ENCODE measurements at places on chromosomes 7 and 10.

- no peak for DNase-seq
Observed at GRCh38 chr10:47264797-47265281, 35.2 kb upstream of the GDF10 start.

- DNase-seq: no peak
Observed at GRCh38 chr7:55193245-55193644, 171.9 kb upstream of the LANCL2 start.

- no peak for DNase-seq
Observed at GRCh38 chr7:44149571-44150465, 8.7 kb upstream of the MYL7 start.

DNA sequence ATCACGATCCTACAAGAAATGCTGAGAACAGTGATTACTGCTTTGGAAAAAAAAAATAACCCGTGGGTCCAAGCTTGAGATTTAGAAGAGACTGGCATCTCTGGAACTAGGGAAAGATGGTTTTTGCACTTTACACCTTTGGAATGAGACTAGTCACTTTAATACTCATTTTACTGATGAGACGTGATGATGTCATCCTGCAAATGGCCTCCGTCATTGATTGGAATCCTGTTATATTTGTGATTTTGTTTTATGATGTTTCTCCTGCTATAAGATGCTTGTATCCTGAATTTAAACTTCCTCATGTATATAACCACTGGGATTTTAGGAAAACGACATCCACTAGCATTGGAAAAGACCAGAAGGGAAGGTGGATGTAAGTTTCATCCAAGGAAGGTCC lies 361.3 kb upstream of the AOAH start:
- DNase-seq: peak; percentile 15

- no peak for DNase-seq
Observed at GRCh38 chr10:117519286-117519685, 23.3 kb upstream of the EMX2 start.

GRCh38 chr7:951881-952547 lies 2.5 kb downstream of the ADAP1 start:
- DNase-seq: no peak

DNA sequence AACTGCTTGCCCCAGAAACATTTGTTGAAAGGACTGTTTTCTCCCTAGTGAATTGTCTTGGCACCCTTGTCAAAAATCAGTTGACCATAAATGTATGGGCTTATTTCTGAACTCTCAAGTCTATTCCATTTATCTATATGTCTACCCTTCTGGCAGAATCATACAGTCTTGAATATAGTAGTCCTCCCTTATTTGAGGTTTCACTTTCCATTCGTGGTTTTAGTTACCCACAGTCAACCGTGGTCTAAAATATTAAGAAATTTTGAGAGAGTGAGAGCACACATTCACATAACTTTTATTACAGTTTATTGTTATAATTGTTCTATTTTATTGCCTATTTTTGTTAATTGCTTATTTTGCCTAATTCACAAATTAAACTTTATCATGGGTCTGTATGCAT lies 17.4 kb upstream of the CEP41 start:
- no peak for DNase-seq

DNA sequence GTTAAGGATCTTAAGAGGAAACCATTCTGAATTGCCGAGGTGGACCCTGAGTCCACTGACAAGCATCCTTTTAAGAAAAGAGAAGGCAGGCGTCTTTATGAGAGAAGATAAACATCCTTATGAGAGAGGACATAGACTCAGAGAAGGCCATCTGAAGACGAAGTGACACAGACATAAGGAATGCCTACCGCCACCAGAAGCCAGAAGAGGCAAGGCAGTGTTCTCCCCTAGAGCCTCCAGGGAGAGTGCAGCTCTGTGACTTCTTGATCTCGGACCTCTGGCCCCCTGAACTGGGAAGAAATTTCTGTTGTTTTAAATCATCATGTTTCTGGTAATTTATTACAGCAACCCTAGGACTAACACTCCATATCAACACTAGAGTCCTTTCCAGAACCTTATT lies 25.2 kb upstream of the ING3 start:
- DNase-seq: no peak

GRCh38 chr10:118990326-118990725 lies 39.2 kb upstream of the NANOS1 start:
- DNase-seq: no peak

DNA sequence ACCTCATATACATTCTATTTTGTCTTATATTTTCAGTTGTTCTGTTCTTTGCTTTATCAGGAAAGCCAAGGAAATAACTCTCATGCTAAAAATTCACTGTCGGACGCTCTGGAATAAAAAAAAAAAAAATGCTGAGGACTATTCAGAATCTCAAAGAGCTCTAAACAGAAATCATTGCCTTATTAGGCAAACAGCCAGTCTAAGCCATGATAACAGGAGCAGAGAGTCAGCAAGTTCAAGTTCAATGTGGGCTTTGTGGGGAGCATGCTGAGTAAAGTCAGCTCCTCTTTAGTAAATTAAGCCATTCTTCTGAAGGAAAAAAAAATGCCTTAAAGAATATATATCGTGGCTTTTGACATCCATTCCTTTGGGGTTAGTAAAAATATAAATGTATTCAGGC lies 13.6 kb upstream of the FAM13C start:
- DNase-seq: peak; percentile 38

DNA sequence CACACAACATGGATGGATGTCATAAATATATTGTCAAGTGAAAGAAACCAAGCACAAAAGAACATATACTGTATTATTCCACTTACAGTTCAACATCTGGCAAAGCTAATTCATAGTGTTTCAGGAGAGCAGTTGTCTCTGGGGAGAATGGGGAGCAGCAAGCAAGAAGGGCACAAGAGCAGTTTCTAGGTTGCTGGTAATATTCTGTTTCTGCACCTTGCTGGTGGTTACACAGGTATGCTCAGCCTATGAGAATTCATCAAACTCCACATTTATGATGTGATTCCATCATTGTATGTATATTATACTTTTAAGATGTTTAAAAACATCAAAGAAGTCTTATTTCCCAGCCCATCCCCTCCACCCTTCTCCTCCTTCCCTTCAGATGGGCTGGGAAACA lies 18.1 kb upstream of the PALS2 start:
- DNase-seq: no peak
